Urothelium cell line (cell line): ENCODE measurements at places on chromosomes 2 and 18.

DNA sequence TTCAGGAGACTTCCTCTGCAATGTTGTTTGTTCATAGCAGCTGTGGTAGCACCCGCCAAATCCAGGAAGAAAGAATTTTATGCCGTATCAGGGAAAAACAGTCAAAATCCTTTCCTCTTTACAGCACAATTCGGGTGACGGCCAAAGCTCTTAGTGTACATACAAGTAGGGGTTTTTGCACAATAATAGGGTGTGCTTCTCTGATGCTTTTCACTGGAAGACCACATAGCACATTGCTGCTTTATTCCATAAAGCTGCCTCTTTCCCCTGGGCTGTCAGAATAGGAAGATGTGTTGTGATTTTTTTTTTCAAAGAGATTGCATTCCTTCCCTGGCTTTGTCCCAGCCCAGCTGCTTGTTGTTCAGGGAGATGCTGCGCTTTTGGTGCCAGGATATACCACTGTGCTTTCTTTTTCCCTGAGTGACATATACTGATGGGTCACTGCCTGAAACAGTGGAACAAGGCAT is 27.2 kb upstream of the LANCL1 start:
- DNase-seq = no peak

- no peak for DNase-seq
Measured at GRCh38 chr2:168397629-168398028, 58.4 kb upstream of the CERS6 start.

GRCh38 chr18:13635046-13635445 is 91.3 kb downstream of the FAM210A start:
- no peak for DNase-seq

GRCh38 chr2:39796134-39796533 is 17.1 kb upstream of the THUMPD2 start:
- DNase-seq = no peak
